ENCODE measurements at places on chromosomes 5 and 9.

- no peak for DNase-seq
These were observed 2.9 kb upstream of the ISCA1 start for GRCh38 chr9:86285261-86285660.

- no peak for DNase-seq
These were observed 29.2 kb downstream of the SUSD1 start for GRCh38 chr9:112145886-112146285.

GRCh38 chr5:53515988-53516387, 35.6 kb downstream of the FST start:
- DNase-seq, result no peak

DNA sequence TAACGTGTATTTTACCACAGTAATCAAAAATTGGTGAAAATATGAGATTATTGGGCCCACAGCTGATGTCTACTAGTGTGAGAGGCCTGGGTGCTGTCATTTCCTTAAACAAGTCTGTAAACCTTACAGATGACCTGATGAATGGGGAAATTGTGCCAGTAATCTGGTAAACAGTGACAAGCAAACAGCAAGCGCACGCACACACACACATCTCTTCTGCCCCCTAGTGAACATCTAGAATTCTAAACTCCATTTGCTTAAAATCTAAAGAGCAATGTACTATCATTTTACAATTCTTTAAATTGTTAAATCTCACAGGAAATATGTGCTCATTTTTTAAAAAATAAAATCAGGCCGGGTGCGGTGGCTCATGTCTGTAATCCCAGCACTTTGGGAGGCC, 7.5 kb upstream of the RAPGEF1 start:
- no peak for DNase-seq

DNA sequence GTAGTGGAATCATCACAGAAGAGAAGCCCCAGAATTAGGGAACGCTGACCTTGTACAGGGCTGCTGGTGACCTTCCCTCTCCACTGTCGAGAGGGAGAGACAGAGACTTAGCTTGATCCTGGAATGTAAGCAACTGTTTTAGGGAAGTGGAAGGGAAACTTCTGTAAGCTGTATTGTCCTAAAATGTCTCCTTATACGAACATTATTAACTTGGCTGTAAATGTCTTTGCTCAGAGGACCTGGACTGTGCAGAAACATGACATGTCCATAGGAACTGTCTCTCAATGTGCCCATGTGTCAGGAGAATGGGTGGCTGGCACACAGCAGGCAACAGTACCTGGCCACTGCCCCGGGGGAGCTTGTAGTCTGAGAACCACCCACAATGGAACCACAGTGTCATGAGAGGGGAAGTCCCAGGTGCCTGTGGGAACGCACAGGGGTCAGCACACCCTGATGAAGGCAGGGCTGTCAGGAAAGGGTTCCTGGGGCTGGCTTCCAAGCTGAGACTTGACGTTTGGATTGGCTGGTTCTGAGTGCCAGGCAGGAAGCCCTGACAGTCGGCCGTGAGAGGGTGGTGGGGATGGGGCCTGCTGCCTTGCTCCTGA, 34.0 kb downstream of the DAP start:
- DNase-seq, result no peak

DNA sequence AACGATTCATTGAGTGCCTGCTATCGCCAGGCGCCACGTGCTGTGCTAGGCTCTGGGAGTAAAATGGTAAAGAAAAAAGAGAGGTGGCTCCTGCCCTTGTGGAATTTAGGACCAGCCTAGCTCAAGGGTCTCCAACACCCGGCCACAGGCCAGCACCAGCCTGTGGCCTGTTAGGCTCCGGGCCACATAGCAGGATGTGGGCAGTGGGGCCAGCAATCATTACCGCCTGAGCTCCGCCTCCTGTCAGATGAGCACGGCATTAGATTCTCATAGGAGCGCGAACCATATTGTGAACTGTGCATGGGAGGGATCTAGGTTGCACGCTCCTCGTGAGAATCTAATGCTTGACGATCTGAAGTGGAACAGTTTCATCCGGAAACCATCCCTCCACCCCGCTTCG, 1.5 kb downstream of the RMRP start:
- DNase-seq, result no peak

GRCh38 chr9:114860187-114860586, 54.3 kb upstream of the TNFSF15 start:
- no peak for DNase-seq

- DNase-seq, result no peak
These were observed 116.1 kb upstream of the IL6ST start for GRCh38 chr5:56110646-56111403.

- DNase-seq, result no peak
These were observed 3.5 kb upstream of the PLAA start for GRCh38 chr9:26950521-26950920.

- DNase-seq, result no peak
These were observed 165.3 kb downstream of the BNC2 start for GRCh38 chr9:16705111-16705604.

GRCh38 chr9:128554155-128554862, 1.9 kb downstream of the SPTAN1 start:
- DNase-seq, result no peak

GRCh38 chr9:13070612-13071595, 208.6 kb downstream of the MPDZ start:
- DNase-seq, result no peak

DNA sequence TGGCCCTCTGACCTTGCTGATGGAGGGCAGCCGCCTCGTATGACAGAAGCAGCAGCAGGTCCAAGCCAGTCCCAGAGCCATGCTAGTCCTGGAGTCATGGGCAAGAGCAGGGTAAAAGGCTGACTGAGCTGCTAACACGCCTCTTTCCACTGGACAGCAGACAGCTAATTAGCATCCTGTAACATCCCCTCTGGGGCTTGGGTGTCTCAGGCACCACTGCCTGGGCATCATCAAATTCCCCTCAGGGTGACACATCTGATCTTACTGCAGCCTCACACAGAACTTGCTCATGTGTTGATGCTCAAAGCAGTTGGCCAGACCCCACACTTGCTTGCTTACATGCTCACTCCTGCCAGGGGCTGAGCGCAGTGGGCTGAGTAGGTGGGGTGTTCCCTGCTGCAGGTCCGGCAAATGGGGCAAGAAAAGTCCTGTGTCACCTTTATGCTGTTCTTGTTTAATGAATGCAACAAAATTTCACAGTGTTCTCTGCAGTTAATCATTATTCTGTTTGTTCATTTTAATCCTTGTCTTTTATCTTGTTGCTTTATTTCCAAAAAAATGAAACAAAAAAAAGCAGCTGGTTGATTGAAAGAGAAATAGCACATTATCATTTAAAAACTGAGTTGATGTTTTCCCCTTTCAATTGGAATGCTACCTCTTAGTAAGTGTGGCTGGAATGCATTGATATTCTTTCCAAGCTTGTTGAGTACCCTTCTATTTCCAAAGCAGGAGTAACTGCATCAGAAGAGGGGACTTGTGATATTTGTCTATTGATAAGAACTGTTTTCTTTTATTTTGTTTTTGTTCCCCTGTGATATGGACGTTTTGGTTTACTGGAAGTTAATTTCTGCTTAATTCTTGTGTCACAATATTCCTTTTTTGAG, 254.1 kb downstream of the CDH18 start:
- DNase-seq, result no peak

DNA sequence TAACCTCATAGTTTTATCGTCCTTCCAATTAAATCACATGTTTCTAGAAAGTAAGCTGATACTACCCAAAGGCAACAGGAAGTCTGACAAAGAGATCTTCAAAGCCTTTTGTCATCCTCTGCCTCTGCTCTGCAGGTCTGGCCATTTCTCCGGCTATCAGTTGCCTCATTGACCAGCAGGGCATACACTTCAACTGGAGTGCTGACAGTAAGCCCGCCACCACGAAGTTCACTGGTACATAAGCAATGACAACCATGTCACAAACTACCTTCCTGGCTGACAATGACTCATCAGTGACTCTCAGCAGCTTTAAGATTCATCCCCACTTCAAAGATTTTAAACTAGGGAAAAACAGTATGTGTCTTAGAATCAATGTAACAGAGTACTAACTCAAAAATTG, 20.6 kb downstream of the SPTLC1 start:
- no peak for DNase-seq

DNA sequence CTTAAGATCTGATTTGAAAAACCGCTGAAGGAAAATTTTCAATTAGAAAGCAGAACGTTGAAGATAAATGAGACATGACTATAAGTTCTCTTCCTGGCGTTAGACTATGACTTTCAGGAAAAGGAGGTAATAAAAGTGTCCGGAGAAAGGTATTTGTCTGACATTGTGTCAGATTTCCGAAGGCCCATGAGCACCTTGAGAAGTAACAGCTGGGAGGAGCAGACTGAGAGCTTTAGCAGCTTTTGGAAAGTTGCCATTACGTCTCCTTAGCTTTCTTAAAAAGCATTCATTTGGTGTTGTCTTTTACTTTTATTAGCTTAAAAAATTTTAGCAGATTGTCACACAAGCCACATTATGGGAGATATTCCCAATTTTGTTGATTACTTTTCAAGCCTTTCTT, 363.5 kb downstream of the NDUFS4 start:
- no peak for DNase-seq

DNA sequence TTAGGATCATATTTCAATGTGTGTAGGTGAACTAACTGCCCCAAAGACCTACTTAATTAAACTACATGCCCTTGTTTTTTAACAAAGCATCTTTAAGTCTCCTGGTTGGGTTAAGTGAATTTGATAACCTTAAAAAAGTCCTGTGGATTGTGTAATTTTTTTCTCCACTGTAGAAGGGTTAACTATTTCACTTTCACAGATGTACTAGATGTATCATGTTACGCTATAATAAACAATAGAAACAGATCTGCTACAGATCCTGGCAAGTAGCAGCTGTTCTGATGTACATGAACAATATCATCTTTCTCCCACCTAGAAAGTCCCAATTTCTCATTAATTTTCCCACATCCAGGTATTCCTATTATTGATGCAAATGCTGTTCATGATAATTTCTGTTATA, 18.9 kb downstream of the KIF24 start:
- DNase-seq, result no peak

- peak; percentile 65 for DNase-seq
These were observed 713 bp downstream of the MOB3B start for GRCh38 chr9:27528886-27529315.

DNA sequence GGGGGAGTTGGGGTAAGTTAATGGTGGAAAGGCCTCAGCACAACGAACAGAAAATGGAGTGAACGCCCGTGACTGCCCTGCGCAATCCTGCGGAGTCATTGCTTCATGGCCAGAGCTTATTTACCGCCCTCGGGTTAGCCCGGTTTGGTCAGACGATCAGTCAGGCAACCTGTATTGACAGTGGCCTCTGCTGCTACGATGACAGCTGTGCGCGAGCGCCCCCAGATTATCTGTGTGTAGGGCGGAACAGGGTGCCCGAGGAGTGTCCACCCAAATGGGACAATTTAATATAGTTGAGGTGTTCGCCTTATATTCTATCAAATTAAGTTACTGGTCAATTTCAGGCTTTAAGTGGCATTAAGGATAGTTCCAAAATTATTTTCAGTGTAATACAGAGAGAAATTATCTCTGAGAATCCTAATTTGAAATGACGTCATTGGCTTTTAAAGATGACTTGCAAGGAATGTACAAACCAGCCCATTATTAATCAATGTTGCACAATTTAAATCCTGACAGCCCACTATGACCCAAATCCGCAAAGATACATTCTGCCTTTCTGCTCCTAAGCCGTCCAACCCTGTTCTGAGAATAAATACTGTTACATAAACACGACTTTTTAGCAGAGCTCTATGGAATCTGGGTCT, 879 bp upstream of the UBQLN1 start:
- DNase-seq, result peak; percentile 74

DNA sequence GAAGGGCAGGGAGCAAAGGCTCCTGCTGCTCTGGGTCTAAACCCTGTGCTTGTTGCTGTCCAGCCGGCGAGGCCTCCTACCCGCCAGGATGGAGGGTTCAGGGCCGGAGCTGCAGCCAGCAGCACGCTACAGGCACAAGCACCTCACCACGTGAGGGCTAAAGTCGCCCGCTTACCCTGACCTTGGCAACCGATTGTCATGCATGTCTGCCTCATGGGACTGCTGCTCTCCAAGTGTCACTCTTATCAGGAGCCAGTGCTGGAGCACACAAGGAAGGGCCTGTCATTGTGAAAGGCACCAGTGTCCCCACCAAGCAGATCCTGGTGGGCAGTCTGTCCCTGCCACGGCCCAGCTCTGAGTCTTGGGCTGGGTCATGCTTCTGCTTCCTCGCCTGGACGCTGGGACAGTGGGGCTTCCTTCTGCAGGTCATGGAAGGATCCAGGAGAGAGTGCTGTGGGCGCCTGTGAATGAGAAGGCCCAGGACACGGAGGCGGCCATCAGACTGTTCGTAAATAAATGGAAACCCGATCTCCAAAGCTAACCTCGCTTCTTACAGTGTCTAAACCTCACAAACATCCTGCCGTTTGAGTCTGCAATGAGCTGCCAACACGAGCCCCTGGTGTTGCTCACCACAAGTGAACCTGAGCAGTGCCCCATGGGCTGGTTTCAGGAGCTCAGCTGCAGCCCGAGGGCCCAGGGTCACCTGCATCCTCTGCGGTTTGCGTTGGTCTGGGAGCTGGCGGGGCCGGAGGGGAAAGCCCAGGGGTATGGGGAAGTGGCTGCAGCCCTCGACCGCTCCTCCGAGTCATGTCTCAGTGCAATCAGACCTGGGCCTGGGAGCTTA, 58.2 kb upstream of the RXRA start:
- no peak for DNase-seq

GRCh38 chr5:169935762-169936161, 44.5 kb downstream of the INSYN2B start:
- no peak for DNase-seq

DNA sequence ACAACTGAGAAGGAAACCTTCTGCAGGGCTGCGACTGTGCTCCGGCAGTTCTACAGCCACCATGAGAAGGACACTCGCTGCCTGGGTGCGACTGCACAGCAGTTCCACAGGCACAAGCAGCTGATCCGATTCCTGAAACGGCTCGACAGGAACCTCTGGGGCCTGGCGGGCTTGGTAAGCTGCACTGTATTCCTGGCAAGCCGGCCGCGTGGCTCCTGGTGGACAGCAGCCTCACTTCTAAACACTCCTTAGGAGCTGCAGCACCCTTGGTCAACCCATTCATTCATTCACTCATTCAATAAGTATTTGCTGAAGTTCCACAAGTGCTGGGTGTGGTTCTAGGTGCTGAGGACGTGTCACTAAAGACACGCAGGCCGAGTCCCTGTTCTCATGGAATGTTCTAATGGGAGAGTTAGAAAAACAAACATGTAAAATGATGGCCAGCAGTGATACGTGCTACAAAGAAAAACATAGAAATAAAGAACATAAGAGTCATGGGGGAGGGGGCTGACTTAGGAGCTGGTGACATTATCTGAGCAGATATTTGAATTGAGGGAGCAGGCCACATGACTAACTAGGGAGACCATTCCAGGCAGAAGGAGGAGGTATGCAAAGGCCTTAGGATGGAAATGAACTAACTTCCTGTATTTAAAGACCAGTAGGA, 6.1 kb downstream of the IL4 start:
- no peak for DNase-seq

GRCh38 chr9:133602277-133602676, 6.9 kb downstream of the FAM163B start:
- no peak for DNase-seq

GRCh38 chr5:97840643-97841042, 657.6 kb upstream of the RIOK2 start:
- DNase-seq, result no peak

Measured in stimulated activated naive CD8-positive, alpha-beta T cell treated with anti-CD3 and anti-CD28 coated beads, Interleukin-15, amount 100 ng/mL, for 72 hours (primary cell).